Large intestine (tissue), 12 donors: ENCODE measurements at places on chromosomes 16 and 17. TPM values are rescaled to one million over a fixed set of nuclear protein-coding genes. Genes with fewer than 3 reads are reported as not detected.

DNA sequence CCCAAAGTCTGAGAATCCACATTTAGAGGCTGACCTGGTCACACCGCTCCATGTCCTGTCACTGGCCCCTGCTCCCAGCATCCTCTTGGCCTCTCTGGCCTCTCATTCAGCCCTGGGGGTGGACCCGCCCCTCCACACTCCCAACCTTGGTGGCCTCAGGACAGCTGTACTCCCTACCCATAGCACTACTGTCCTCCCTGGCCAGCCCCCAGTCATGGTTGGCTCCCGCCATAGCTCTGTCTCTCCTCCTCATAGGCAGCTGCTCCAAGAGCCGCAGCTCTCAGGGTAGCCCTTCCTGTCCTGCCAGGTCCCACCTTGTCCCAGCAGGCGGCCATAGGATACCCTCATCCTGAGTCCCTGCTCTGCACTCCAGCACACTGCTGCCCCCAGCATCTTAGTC lies 38.0 kb upstream of the PHB1 start:
- H3K27me3 ChIP-seq = peaks cover 45% of the 10 kb centered on the region
- no peaks in the 10 kb centered on the region for H3K36me3 ChIP-seq
- H3K4me3 ChIP-seq = no peak overlapping the region
- no peak overlapping the region for H3K27ac ChIP-seq

DNA sequence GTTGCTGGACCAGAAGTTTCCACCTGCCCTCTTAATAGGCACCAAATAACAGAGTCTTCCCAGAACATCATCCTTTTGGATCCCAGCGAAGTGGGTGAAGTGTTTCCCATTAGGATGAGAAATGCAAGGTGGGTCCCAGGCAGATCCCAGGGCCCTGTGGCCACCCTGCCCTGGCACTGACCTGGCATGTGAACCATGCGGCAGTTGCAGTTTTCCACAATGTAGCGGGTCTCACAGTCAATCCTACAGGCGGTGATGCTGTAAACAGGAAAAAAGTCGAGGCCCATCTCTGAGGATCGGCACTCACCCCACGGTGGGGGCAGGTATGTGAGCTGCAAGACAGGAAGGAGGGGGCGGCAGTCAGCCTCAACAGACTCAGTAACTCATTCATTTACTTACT lies 36.4 kb downstream of the SPACA3 start:
- H3K27ac ChIP-seq = no peak overlapping the region
- H3K27me3 ChIP-seq = no peaks in the 10 kb centered on the region
- H3K4me3 ChIP-seq = no peak overlapping the region
- peaks cover 9% of the 10 kb centered on the region for H3K36me3 ChIP-seq
- no peak for DNase-seq

DNA sequence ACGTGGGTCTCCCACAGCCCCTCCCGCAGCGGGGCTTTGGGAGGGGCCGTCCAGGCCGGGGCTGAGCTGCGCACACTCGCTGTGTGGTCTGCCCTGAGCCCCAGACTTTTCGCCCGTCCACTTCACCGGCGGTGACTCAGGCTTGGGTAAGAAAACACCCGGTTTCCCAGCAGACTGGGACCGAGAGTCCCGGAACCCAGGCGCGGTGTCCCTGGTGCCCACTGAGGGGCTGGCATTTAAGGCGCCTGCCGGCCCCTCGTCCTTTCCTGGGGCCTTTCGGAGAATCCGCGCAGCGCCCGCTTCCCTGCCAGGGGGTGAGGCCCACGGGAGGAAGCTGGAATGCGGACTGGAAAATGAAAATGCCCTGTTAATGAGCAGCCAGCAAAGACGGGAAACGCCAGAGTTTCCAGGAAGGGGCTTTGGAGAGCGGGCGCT lies 100.3 kb downstream of the C16orf95 start:
- no peaks in the 10 kb centered on the region for H3K36me3 ChIP-seq
- peaks cover 17% of the 10 kb centered on the region for H3K27me3 ChIP-seq

DNA sequence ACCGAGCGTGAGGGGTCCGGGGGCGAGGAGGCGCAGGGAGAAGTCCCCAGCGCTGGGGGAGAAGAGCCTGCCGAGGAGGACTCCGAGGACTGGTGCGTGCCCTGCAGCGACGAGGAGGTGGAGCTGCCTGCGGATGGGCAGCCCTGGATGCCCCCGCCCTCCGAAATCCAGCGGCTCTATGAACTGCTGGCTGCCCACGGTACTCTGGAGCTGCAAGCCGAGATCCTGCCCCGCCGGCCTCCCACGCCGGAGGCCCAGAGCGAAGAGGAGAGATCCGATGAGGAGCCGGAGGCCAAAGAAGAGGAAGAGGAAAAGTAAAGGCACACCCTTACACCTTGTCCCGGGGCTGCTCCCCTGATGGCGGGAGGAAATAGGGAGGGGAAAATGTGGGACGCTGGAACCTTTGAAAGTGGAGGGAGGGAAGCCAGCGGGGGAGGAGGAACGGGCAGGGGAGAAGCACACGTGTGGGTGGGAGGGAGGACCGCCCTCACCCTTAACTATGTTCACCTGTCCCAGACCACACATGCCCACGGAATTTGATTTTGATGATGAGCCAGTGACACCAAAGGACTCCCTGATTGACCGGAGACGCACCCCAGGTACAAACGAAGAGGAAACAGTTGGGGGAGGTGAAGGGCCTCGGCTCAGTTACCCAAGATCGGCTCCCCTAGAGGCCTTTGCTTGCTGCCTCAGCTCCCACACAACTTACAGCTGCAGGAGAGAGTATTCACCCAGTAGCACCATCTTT lies 916 bp downstream of the PAGR1 start:
- peak overlapping the region; percentile 83 for H3K4me3 ChIP-seq
- peaks cover 19% of the 10 kb centered on the region for H3K36me3 ChIP-seq
- H3K27me3 ChIP-seq = peaks cover 14% of the 10 kb centered on the region
- H3K4me1 ChIP-seq = peaks cover 38% of the 10 kb centered on the region

DNA sequence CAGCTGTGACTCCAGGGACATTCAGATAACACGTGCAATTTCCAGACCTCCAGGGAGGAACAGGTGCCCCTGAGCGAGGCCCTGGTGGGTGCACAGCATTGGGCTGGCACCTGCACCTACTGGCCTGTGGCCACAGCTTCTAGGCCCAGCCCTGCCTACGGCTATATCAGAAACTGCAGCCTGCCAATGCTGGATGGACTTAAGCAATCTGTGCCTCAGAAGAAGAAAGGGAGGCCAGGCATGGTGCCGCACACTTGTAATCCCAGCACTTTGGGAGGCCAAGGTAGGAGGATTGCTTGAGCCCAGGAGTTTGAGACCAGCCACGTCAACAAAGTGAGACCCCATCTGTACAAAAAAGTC lies 12.4 kb downstream of the PITPNM3 start:
- peaks cover 3% of the 10 kb centered on the region for H3K4me1 ChIP-seq
- no peak overlapping the region for H3K27ac ChIP-seq
- no peak for DNase-seq

- H3K4me3 ChIP-seq = no peak overlapping the region
- H3K36me3 ChIP-seq = no peaks in the 10 kb centered on the region
- H3K27me3 ChIP-seq = no peaks in the 10 kb centered on the region
- H3K27ac ChIP-seq = no peak overlapping the region
Observed at GRCh38 chr16:5595849-5596248, 498.3 kb upstream of the EEF2KMT start.

- H3K27ac ChIP-seq = no peak overlapping the region
- peaks cover 4% of the 10 kb centered on the region for H3K27me3 ChIP-seq
- no peak overlapping the region for H3K4me3 ChIP-seq
- no peak for DNase-seq
Observed at GRCh38 chr17:50830352-50830751, 5.0 kb upstream of the WFIKKN2 start.

DNA sequence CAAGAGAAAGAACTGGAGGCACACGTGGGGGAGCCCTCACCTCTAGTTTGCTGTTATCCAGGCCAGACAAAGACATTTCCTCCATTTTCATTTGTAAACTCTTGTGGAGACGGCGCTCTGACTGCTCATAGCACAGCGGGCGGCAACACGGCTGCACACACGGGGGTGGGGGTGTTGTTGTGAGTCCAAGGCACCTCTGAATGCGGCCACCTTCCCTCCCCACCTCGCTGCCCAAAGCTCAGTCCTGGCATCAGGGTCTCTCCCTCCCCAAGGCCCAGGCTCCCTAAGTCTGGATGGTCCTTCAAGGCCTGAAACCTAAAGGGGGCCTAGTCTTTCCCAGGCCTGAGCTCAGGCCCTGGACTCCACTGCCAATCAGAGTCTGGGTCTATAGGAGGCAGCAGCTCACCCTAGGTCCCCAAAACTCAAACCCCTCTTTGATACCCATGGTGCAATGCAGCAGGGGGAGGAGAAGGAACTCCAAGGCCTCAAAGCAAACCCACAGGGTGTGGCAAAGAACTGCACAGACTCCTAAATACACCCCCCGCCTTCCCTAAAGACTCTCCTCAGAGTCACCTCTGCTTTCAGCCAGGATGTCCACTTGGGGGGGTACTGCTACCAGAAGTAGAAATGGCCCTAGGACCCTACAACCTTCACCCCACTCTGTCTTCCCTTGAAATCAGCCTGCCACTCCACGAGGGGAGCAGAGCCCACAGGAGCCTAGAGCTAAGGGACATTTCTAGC lies 1.5 kb downstream of the ATXN7L3 start:
- no peaks in the 10 kb centered on the region for H3K27me3 ChIP-seq
- H3K4me3 ChIP-seq = peak overlapping the region; percentile 88
- H3K4me1 ChIP-seq = peaks cover 18% of the 10 kb centered on the region
- peak overlapping the region; percentile 93 for H3K27ac ChIP-seq
- H3K36me3 ChIP-seq = peaks cover 45% of the 10 kb centered on the region

DNA sequence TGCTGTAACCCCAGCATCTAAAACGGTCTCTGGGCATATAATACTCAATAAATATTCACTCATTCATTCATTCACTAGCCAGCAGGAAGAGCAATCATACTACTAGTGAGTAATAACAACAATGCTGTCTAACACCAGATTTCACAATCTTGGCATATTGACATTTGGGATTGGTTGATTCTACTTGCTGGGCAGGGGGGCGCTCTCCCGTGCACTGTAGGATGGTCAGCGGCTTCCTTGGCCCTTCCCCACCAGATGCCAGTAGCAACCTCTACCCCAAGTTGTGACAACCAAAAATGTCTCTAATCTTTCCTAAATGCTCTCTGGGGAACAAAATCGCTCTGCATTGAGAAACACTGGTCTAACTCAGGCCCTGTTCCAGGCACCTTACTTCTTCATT lies 20.7 kb downstream of the WFDC1 start:
- H3K4me1 ChIP-seq = no peaks in the 10 kb centered on the region
- H3K27me3 ChIP-seq = peaks cover 12% of the 10 kb centered on the region
- H3K27ac ChIP-seq = no peak overlapping the region
- no peaks in the 10 kb centered on the region for H3K36me3 ChIP-seq

DNA sequence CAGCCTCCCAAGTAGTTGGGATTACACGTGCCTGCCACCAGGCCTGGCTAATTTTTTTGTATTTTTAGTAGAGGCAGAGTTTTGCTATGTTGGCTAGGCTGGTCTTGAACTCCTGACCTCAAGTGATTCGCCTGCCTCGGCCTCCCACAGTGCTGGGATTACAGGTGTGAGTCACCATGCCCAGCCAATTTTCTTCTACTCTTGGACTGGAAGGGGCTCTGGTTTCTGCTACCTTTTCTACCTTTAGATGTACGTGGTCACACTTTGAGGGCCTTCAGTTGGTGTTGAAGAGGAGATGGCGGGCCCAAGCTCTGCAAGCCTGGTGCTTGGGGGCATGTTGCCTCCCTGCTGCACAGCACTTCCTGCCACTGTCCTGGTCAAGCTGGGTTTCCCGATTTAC lies 173.6 kb downstream of the PRKCA start:
- H3K36me3 ChIP-seq = no peaks in the 10 kb centered on the region
- H3K4me1 ChIP-seq = peaks cover 5% of the 10 kb centered on the region
- H3K27me3 ChIP-seq = no peaks in the 10 kb centered on the region

DNA sequence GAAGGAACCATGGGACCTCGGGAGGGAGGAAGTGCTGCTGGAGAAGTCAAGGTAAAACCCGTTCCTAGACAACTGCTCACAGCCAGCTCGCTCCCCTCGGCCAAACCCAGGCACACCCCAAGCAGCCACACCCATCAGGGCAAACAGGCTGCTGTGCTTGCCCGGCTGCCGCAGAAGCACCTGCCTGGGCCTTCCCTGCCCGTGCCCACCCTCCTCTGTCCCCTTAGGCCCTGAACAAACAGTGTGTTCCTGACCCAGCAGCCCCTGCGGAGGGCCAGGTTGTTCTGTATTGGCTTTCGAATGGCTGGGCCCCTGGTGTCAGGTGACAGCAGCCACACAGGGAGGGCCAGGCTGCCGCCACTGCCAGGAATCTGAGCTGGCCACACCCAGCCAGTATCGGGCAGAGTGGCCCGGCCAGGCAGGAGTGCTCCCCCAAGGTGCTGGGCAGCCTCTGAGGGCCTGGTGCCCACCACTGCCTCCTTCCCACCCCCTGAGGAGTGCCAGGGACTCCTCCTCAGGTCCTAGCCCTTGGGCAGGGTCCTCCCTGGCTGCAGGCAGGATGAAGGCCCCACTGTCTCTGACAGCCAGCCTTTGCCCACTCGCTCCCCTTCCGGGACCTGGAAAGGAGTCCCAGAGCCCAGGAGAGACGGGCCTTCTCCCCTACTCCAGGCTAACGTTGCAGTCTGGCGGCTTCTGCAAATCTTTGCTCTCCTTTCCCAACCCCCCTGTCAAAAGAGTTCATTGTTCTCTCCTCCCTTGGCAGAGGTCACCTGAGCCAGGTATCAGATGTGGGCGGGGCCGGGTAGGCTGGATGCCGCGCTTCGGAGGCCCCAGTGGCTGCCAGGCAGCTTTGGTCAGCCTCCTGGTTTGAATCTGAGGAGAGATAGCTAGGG lies 24.0 kb downstream of the LLGL2 start:
- peaks cover 80% of the 10 kb centered on the region for H3K4me1 ChIP-seq
- H3K27ac ChIP-seq = peak overlapping the region; percentile 100
- no peaks in the 10 kb centered on the region for H3K27me3 ChIP-seq

- H3K36me3 ChIP-seq = no peaks in the 10 kb centered on the region
- no peak for DNase-seq
- no peak overlapping the region for H3K4me3 ChIP-seq
- H3K27me3 ChIP-seq = peaks cover 32% of the 10 kb centered on the region
- H3K27ac ChIP-seq = no peak overlapping the region
Observed at GRCh38 chr17:8894202-8894671, 26.8 kb upstream of the PIK3R6 start.

GRCh38 chr17:50467114-50467854 lies 1.4 kb downstream of the CHAD start:
- H3K27ac ChIP-seq = no peak overlapping the region
- H3K27me3 ChIP-seq = peaks cover 20% of the 10 kb centered on the region

DNA sequence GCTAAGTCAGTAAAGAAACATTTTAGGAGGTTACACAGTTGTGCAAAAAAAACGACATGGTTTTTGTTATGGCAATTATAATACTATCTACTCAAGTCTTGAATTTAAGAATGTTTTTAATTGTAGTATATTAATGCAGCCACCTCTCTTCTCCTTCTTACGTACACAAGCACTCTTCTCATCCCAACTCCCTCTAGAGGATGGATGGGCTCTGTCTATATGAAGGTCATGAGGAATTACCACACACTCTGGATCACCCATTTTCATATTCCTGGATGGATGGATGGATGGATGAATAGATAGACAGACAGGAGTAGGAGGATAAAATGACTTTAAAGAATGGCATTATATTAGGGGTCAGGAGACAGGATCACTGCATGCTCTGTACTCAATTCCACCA lies 120.0 kb downstream of the PHKB start:
- H3K4me1 ChIP-seq = no peaks in the 10 kb centered on the region
- peaks cover 3% of the 10 kb centered on the region for H3K36me3 ChIP-seq
- no peak overlapping the region for H3K27ac ChIP-seq
- DNase-seq = no peak

Gene MRPL38
- 62.1 TPM for polyA plus RNA-seq

Gene CCL1
- not detected for polyA plus RNA-seq

Gene FAM222B
- 24.0 TPM for polyA plus RNA-seq

Gene HBZ
- polyA plus RNA-seq = 5.6 TPM
